GM13977 (cell line): ENCODE measurements at places on chromosomes 13 and 19.

- no peak for DNase-seq
Observed at GRCh38 chr19:7865262-7865911, 8.8 kb downstream of the PRR36 start.

- no peak for DNase-seq
Observed at GRCh38 chr13:67519356-67519755, 289.2 kb upstream of the PCDH9 start.

- DNase-seq, result peak; percentile 88
Observed at GRCh38 chr19:18290302-18291018, 9.0 kb upstream of the JUND start.

DNA sequence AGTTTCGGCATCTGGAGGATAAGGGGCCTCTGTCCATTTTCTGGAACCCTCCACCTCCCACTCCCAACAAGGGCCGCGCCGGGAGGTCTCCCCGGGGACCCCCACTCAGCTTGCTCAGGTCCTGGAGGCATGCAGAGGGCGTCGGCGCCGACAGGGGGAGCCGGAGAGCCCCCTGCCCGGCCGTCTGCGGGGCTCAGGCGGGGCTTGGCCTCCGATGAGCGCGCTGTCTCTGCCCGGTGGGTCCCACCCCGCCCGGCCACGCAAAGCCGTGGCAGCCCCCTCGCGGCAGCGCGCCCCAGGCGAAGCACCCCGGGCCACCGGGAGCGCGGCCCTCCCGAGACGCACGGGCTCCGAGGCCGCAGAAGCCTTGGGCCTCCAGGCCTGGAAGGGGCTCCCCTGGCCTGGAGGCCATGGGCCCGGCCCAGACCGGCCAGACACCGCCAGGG is 149.7 kb upstream of the ZNF536 start:
- peak; percentile 74 for DNase-seq

GRCh38 chr13:114147803-114148520 is 15.5 kb upstream of the RASA3 start:
- no peak for DNase-seq

- DNase-seq, result no peak
Observed at GRCh38 chr19:41478171-41478570, 35.2 kb downstream of the ERICH4 start.

DNA sequence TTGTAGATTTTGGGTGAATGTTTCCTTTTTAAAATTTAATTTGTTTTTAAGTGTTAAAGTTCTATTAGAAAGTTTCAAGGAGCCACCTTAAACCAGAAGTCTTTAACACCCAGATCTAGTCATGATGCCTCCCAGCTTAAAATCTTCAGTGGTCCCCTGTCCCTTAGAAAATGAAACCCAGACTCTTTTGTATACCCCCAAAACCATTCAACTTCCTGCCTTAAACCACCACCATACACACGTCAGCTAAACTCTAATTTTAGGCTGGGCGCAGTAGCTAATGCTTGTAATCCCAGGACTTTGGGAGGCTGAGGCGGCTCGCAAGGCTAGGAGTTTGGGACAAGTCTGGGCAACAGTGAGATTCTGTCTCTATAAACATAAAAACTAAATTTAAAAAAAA is 37.9 kb downstream of the N4BP2L1 start:
- DNase-seq, result no peak

- DNase-seq, result no peak
Observed at GRCh38 chr19:48556825-48557224, 4.9 kb downstream of the SULT2B1 start.
